ENCODE measurements at places on chromosomes 3 and 15.

DNA sequence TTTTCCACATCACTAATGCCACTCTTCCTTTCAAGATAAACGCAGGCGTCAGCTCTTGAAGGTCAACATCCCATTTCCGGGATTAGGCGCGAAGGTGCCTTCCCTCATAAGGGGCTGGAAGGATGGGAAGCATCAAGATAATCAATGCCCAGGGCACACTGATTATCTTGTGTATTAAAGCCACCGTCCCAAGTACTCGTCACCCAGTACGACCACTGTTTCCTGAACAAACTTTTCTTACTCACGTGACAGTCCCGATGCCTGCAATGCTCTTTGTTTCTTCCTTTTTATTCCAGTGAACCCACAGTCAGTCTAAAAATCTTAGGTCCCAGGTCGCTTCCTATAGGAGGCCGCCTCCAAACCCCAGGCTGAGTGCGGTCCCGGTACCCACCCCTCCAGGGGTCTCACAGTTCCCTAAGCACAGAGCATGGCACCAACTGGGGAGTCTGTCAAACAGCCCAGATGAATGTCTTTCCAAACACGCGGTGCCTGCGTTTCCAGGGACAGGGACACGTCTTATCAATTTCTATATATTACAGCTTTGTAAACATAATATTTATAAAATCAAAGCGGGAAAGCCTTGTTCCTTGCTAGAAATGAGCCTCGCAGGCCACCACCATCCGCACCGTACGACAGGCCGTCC lies 589 bp downstream of the ANAPC13 start:
- DNase-seq = no peak

DNA sequence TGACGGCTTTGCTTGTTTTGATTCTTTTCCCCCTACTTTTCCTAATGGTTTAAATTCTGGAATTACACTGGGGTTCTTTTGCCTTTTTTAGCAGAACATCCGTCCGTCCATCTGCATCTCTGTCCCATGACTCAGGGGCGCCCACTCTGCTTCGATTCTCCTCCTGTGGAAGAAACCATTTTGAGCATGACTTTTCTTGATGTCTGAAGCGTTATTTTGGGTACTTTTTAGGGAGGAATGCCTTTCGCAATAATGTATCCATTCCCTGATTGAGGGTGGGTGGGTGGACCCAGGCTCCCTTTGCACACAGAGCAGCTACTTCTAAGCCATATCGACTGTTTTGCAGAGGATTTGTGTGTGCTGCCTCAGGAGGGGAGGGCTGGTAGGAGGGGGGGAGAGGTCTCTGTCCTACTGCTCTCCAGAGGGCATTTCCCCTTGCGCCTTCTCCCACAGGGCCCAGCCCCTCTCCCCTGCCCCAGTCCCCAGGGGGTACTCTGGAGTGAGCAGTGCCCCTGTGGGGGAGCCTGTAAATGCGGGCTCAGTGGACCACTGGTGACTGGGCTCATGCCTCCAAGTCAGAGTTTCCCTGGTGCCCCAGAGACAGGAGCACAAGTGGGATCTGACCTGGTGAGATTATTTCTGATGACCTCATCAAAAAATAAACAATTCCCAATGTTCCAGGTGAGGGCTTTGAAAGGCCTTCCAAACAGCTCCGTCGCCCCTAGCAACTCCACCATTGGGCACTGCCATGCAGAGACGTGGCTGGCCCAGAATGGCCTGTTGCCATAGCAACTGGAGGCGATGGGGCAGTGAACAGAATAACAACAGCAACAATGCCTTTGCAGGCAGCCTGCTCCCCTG lies 19.5 kb upstream of the BSN start:
- no peak for DNase-seq

DNA sequence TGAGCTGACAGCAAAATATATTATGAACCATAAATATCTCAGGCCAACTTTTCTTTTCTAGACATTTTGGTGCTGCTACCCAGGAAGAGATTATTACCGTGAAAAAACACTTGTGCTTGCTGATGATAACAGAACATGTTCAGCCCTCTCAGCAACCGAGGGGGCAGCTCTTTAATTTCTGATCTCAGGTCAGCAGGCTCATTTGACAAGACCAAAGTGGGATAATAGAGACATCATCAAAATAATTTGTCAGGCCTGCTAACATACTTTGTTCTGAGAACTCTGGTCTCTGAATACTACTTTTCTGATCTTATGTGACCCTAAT lies 645.9 kb upstream of the KCNMB2 start:
- DNase-seq = no peak

- no peak for DNase-seq
Observed at GRCh38 chr3:81152156-81152555, 609.3 kb downstream of the GBE1 start.

- DNase-seq = no peak
Observed at GRCh38 chr3:36705015-36705414, 59.3 kb downstream of the DCLK3 start.

Measured in stimulated activated CD8-positive, alpha-beta memory T cell treated with anti-CD3 and anti-CD28 coated beads, Interleukin-15, amount 100 ng/mL, for 4 hours (primary cell).